ENCODE measurements at places on chromosomes 2 and 18.

DNA sequence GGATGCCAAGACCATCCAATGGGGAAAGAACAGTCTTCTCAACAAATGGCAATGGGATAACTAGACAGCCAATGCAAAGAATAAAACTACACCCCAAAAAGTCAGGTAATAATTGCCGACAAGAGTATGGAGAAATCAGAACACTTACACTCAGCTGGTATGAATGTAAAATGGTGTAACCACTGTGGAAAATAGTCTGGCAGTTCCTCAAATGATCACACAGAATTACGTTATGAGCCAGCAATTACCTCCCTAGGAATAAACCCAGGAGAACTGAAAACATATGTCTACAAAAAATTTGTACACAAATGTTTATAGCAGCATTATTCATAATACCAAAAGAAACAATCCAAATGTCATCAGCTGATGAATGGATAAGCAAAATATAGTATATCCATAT is 8.8 kb downstream of the IWS1 start:
- DNase-seq, result no peak

DNA sequence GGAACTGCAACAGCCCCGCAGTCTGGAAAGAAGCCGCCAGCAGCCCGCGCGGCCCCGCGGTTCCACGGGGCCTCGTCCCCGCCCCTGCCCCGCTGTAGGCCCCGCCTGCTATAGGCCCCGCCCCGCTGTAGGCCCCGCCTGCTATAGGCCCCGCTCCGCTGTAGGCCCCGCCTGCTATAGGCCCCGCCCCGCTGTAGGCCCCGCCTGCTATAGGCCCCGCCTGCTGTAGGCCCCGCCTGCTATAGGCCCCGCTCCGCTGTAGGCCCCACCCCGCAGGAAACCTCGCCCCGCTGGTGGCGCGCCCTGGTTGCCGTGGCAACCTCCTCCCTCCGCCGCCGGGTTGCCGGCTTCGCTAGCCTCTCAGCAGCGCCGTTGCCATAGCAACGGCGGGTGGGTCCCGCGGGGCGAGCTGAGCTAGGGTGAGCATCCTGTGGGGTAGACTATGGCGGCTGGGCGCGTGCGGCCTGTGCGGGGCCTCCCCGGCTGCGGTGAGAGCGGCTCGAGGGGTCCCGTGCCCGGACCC is 12.2 kb upstream of the KIF1A start:
- peak; percentile 90 for DNase-seq

DNA sequence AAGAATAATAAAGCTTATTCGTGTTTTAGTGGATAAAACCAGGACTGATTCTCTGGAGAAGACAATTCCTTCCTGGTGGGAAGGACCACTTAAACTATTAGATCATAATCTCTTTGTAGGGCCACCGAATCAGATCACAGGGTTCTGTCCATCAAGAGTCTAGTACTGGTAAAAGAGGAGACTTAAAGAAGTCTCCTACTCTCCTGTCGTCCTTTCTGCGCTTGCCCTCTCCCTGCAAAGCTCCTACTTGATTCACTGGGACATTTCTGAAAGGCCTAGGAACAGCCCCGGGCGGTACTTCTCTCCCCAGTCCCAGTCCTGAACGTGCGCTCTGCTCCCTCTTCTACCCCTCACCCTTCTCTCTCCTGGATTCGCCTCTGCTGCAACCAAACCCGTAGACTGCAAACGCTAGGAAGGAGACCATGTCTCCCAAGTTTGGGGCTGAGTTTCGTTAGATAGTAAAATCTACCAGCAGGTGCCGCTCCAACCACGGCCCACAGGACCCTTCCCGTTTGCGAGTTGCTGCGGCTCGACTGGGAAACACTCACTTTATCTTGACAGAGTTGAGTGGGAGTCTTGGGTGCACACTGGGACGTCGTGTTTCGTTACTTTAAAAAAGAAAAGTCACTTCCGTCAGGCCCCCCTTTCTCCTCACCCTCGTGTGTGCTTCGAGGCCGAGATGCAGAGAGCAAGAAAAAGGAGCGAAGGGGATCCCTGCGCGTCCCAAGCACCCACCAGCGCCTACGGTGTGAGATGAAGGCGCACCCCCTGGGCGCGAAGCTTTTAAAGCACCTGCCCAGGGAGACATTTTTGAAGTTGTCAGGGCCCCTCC is 923 bp downstream of the FIGLA start:
- DNase-seq, result peak; percentile 47

DNA sequence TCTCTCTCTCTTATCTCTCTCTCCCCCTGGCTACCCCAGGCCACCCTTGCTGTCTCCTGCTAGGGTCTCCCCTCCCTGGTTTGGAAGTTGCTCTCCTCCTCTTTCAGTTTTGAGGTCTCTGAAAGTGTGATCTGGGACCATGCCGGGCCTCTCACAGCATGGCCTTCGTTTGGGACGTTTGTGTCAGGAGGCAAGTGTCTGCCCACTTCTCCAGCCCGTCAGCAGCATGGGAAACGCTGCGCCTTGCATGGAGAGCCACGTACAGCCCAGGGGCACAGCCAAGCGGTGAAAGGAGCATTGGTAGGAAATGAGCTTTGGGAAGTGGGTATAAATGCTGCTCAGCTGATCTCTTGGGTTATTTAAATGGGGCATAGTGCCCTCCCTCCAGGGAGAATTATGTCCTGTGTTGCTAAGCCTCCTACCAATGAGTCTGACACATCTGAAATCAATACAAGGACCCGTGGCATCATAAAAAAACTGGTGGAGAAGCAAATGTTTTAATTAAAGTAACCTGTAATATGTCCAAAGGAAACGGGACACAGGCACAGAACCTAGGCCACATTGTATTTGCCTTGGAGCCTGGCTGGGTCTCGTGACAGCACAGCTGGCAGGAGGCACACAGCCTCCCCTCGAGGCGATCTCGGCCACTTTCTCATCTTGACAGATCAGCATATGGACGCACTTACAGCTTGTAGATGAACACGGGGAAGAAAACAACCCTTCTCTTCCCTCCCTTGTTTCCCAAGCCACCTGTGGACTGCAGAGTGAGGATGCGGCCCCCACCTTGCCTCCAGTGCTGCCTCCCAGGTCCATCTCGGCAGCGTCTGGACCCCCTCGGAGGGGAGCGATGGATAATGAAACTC is 72.7 kb downstream of the SH3RF3 start:
- no peak for DNase-seq

DNA sequence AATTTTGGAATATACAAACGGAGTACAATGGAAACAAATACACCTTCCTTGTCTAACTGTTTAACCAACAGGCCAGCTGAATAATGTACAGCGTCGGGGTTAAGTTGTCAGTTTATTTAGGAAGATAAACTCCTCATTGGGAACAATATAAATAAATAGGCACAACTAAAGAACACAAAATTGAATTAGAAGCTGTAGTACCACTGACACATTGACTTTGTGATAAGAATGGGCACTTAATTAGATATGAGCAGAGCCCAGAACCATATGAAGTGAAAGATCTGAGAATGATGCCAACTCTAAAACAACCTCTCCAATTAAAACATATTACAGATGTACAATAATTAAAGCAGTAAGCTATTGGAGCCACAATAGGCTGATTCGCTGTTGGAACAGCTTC is 44.4 kb downstream of the CCDC68 start:
- no peak for DNase-seq

GRCh38 chr2:164593959-164594358 is 27.3 kb downstream of the GRB14 start:
- no peak for DNase-seq

DNA sequence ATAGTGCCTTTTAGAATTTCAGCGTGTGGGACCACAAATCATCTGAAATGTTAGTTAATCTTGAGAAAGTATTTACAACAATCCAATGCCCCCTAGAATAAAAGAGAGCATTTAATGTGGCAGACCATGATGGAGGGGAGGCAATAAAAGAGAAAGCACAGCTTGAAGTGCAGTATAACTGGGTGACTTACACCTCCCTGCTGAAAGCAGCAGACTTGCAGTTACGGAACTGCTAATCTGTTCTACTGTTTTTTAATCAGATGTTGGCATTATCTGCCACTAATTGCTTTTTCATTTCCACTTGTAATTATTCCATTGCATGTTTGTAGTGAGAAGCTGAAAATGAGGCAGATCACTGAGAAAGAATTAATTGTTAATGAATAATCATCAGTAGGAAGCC is 130.5 kb upstream of the ITGA4 start:
- no peak for DNase-seq

- no peak for DNase-seq
Measured at GRCh38 chr18:74806700-74807416, 209.2 kb downstream of the ZNF407 start.

GRCh38 chr2:166419616-166419934 is 43.8 kb upstream of the SCN9A start:
- DNase-seq, result no peak

DNA sequence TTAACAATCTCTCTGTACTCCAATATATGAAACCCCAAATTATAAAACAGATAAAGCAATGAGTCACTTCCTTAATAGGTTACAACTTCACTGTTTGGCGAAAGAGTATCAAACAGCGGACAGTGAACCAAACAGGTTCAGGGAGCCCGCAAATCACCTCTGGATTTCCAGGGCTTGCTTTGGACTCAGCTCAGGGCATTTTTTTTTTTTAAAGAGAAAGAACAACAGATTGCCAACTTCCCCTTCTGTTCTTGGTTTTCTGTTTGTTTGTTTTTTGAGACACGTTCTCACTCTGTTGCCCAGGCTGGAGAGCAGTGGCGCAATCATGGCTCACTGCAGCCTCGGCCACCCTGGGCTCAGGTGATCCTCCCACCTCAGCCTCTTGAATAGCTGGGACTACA is 52.7 kb downstream of the ABCB11 start:
- DNase-seq, result no peak

- DNase-seq, result no peak
Measured at GRCh38 chr2:210388148-210388547, 73.2 kb upstream of the MYL1 start.

DNA sequence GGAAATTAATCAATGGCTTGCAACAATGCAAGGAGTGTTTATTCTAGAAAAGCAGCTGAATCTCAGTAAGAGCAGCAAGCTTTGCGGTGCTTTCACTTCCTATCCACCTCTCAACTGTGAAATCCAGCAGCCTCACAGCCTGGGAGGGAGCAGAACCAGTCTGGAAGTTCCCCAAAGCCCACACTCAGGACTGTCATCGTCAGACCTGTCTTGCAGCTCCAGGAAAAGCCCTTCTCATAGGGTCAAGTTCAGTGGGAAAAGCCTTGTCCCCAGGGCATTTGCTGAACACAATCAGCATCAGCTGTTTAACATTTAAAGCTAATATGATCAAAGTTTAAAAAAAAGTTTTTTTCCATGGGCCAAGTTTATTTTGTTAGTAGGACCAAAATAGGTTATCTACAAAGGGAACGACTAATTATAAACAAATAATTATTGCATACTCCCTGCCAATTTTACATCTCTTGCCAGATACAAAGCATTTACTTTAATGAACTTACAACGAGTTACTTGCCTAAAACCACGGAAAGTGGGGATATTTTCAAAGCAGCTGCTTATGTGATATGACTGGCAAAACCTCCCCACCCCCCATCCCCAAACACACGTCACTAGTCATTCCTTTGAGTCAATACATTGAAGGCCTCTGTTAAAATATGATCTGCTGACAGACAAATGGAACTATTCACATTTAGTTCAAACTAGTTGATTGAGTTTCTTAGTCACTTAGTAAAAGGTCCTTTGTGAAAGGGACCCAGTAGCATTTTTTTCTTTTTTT is 36.8 kb downstream of the PARD6G start:
- no peak for DNase-seq

- no peak for DNase-seq
Measured at GRCh38 chr18:25283781-25284180, 68.2 kb downstream of the ZNF521 start.
